ENCODE measurements at places on chromosomes 16 and 17.

GRCh38 chr17:83149029-83149725 is 69.8 kb downstream of the METRNL start:
- no peak for DNase-seq

GRCh38 chr17:56176091-56176490 is 22.8 kb downstream of the ANKFN1 start:
- DNase-seq = no peak

- no peak for DNase-seq
Measured at GRCh38 chr16:57685633-57686032, 9.0 kb upstream of the DRC7 start.

DNA sequence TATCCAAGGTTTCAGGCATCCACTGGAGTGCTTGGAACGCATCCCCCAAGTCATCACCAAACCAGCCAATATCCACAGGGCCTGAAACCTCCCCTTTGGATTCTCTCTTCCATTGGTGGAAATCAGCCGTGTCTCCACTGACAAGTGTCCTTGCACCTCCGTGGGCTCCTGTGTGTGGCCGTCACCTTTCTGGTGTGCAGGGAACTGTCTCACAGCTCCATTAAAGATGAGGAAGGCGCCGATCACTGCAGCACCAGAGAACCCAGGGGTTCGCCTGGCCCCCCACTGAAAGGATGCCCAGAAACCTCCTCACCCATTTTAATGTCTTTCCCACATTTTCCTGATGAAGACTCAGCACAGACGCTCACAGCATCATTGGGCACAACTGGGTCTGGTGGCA is 17.8 kb upstream of the METRNL start:
- DNase-seq = no peak

DNA sequence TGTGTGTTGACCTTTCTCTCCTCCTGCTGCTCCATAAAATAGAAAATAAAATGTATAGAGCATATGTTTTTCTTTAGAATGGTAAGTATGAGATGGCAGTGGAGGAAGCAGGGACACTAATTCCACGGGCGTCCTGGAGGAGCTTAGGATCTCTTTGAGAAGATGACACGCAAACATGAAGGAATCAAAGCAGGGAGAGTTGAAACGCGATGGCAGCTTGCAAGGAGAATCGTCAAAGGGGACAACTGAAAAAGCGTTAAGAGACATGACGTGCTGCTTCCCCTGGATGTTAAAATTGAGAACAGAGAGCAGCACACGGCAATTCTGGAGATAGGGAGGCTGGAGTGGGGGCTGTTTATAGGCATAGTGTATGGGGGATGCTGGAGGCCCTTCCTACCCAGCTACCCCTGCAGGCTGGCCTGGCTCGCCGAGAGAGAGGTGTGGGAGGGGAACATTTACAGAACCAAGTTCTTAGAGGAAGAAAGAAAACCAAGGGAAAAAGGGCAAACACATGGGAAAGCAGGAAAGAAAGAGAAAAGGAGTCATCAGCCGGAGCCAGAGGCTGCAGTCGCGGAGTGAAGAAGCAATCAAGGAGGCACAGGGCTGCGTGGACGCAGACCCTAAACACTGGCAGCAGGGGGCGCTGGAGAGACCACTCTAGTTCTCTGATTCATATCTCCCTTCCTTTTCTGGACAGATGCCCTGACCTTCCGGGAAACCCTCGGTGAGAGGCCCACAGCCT is 55.8 kb downstream of the MYH13 start:
- no peak for DNase-seq

GRCh38 chr16:8552487-8553221 is 37.7 kb downstream of the TMEM114 start:
- no peak for DNase-seq

GRCh38 chr16:89413811-89414585 is 76.4 kb downstream of the ANKRD11 start:
- DNase-seq = no peak

DNA sequence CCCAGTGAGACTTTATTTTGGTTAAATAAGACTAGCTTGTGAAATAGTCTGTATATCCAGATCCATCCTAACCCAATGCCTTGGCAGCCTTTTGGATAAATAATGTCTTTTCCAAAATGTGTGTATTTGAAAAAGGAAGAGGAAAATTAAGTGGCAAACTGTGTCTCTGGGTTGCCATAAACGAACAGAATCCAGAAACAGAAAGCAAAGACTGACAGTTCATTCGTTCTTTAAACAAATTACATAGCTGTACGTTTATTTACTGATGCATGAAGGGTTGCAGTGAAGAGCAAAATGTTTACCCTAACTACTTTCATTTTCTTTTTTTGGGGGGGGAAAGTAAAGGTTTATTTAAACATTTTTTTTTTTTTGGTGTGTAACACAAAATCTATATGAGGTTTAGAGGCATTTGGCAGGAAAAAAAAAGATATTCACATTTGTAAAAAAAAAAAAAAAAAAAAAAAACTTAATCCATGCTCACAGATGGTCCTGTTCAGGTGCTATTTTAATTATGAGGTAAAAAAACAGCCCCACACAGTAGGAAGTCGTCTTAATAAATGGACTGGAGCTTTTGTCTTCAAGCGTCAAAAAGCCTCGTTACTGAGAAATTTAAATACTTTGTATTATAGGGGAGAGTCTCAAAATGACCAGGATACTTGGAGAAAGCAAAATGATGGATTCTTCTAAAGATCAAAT is 245.9 kb downstream of the FTO start:
- no peak for DNase-seq

GRCh38 chr16:733382-734207 is 6.7 kb downstream of the HAGHL start:
- DNase-seq = no peak

DNA sequence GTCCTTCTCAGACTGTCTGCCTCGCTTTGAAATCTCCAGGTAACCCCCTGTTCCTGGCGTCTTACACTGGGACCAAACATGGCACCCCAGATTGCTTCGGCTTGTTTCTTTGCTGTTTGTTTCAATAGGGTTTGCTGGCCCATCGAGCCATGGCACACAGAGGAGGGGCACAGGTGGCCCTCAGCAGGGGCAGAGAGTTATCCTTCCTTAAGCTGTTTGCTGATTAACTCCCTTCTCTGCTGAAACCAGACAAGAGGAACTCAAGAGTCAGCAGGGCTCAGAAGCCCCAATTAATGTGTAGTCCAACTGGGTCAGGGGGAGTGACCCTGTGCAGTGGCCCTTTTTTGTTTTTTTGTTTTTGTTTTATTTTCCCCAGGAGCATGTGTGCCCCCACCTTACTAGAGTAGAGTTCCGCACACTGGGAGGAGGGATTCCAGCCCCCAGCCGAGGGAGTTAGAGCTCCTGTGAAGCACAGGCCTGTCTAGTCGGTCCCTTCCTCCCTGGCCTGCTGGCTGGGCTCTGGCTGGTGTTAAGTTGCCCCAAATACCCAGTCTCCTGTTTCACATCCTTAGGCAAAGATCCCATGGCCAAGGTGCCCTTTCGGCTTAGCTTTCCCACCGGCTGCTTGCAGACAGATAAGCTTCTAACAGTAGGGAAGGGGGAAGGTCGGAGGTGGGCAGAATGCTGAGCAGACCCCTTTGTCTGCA is 39.3 kb downstream of the YPEL2 start:
- no peak for DNase-seq

- no peak for DNase-seq
Measured at GRCh38 chr17:79078476-79079190, 4.0 kb downstream of the ENGASE start.

Measured in HL-60 (cell line).